ENCODE measurements at places on chromosomes 2 and 18.

DNA sequence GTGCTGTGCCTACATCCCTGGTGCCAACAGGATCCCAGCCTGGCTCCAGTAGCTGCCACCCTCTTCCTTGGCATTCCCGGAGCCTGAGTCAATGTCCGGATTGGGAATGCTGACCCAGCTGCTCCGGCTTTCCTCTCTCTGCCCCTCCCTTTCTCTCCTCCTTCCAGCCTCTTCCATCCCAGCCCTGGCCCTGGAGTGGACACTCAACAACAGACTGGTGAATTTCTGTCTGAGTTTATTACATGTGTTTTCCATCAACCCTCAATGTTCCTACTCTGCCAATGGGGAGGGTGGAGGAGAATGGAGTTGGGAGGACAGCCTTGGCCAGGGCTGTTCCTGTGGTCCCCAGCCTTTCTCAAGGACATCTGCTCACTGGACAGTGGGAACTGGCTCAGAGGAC lies 917 bp upstream of the PRKAG3 start:
- no peak for DNase-seq

DNA sequence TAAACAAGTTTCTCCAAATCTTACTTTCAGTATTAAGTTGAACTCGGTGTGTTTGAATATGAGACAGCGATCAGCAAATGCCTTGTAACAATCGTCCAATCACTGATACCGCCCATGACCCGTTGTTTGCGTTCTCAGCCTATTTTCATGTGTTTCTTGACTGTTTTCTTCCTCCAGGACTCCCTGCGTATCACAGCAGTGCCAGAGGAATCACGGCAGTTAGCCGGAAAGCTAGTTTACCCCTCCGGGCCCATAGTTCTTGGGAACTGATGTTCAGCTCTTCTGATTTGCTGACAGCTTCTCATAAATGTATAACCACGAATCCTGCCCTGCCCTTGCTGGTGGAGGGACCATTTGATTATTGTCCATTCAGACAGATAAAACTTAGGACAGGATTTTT lies 42.2 kb upstream of the TPO start:
- no peak for DNase-seq

- DNase-seq: no peak
Measured at GRCh38 chr2:133652398-133652797, 84.1 kb upstream of the NCKAP5 start.

DNA sequence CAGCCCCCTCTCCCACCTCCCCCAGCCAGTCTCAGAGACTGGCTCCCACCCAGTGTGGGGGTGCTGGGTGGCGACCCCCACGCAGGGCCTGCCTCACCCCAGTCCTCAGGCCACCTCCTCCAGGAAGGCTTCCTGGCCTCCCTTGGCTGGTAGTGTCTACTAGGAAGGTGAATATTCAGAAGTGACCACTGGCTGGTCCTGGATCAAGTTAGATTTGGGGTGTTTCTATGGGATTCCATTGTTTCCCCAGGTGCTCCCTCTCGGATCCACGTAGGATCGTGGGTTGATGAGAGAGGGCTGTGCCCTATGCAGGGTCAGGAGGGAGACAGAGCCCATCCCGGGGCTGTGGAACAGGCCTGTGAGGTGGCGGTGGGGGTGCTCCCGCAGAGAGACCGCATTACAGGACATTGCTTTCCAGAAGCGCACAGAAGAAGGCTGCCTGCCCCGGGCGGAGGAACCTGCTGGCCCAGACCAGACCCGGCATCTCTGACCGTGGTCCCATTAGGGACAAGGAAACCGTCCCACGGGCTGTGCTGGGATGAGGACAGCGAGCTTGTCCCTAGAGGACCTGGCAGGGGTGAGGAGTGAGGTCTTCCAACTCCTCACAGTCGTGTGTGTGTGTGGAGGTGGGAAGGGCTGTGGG lies 3.3 kb downstream of the PDCD1 start:
- no peak for DNase-seq

DNA sequence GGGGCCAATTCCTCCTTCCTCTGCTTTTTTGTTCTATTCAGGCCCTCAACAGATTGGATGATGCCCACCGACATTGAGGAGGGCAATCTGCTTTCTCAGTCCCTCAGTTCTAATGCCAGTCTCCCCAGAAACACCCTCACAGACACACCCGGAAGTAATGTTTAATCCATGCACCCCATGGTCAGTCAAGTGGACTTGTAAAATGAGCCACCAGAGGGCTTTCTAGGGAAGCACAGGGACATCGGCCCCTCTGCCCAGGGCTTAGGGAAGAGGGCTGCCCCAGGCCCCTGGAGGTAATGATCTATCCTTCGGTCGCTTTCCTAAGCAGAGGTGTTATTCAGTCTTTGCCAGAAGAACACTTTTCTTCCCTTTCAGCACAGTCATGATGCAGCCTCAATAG lies 107.4 kb downstream of the PDCL3 start:
- no peak for DNase-seq

- DNase-seq: no peak
Measured at GRCh38 chr2:175842996-175843395, 159.1 kb downstream of the LNPK start.

DNA sequence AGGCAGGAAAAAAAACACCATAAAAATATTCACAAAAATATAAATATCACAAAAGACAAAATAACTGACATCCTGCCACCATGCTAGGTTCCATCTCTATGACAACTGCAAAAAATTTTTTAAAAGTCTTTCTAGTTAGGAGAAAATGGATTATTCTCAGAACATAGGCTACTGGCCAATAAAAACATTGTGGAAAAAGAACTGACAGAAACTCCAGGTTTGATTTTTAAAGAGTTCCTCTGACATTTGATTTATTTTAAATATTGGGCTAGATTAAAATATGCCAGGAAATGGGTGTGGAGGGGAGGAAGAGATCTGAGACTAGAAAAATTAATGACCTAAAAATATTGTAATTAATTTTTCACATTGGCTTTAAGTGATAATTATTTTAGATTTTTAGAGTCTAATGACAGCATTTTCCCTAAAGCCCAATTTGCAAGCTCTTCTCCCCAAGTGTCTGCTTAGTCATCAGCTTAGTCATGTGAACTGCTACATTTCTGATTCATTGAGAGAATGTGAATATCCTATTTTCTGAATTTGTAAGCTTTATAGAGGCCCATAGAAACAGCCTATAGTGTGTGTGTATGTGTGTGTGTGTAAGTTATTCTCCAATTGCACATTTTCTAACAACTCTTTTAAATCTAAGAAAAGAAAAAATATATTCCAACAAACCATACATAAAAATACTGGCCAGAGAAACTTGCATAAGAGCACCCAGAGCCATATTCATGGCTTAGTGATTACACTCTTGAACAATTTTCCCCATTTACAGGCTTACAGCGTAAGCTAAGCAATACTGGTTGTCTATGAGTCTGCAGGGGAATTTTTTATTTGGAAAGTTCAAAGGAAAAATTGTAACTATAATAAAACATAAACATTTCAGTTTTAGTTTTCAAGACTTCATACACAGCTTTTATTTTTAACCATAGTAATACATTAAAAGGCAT lies 48.4 kb downstream of the TMEFF2 start:
- no peak for DNase-seq

DNA sequence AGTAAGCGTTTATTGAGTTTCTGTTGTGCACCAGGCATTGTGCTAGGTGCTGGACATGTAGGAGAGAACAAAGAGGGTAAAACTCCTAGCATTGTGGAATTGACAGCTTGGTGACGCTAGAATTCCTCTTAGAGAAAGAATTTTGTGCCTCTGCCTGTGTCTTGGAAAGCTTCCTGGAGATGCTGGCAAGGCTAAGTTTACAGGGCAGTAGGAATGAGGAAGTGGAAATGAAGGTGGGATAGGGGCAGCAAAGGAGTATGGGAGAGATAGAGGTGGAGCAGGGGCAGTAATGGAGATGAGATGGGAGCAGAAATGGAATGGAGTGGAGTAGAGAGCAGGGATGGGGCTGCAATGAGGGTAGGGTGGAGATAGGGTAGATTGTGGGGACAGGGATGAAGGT lies 29.8 kb downstream of the GPR39 start:
- no peak for DNase-seq

- DNase-seq: no peak
Measured at GRCh38 chr2:17918789-17919188, 40.3 kb downstream of the KCNS3 start.

DNA sequence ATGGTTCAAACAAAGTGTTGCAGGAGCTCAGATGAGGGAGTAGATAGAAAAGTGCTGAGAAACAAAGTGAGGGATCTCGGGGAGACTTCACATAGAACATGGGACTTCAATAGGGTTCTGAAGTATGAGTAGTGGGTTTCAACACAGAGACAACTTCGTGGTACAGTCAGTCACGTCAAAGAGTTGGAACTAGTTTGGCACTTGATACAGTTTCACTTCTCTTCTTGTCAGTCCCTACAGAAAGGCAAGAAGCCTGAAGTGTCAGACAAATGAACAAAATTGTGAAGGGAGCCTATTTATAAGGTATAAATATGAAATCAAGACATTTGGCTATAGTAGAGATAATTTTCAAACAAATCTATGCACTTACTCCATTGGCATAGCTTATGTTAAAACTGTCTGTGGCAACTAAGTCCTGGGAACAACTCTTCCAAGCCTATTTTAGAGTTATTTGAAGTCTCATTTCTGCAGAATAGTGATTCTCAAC lies 338.0 kb downstream of the TDRD15 start:
- no peak for DNase-seq

DNA sequence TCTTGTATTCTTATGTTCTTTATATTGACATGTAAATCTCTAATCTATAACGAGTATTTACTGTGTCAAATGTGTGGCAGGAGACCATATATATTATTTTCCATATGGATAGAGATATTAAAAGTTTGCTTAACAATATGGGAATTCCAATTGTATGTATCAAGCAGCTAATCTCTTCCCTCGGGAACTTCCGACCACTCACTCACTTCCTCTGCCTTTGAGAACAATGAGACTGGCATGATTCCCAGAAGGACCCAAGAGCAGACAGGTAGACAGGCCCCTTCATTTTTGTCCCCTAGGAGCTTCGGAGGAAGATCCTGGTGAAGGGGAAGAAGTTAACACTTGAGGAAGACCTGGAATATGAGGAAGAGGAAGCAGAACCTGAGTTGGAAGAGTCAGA lies 24.1 kb downstream of the PLCD4 start:
- DNase-seq: no peak

GRCh38 chr2:69386360-69386759 lies 667 bp downstream of the GFPT1 start:
- DNase-seq: no peak

GRCh38 chr18:78788161-78788560 lies 191.5 kb upstream of the SALL3 start:
- no peak for DNase-seq

DNA sequence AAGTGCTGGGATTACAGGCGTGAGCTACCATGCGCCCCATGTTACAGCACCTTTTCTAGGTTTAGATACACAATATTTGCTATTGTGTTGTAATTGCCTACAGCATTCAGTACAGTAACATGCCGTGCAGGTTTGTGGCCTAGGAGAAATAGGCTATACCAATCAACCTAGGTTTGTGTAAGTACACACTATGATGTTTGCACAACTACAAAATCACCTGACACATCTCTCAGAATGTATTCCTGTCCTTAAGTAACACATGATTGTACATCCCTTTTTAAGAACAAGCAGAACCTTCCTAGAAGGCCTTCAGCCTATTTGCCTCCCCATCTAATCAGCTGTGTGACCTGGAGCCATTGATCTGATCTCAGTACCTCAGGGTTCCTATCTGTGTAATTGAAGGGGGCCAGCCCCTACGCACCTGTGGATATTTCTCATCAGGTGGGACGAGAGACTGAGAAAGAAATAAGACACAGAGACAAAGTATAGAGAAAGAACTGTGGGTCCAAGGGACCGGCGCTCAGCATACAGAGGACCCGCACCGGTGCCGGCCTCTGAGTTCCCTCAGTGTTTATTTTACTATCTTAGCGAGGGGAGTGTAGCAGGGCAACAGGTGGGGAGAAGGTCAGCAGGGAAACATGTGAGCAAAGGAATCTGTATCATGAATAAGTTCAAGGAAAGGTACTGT lies 18.7 kb upstream of the TMBIM1 start:
- no peak for DNase-seq

DNA sequence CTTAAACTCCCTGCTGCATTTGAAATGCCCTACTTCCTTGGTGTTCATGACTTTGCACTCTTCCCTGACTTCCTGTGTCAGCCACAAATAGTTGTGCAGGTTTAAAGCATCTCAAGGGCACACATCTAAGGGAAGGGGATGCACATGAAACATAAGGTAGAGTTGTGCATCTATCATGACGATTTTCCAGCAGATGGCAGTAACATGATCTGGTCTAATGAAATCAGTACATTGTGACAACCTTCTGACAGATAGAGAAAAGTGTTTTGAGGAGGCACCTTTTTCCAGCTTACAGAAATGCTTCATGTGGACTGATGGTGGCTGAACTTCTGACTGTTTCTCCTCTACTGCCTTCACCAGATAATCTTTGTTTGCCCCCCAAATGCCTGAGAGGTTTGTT lies 238.9 kb downstream of the XIRP2 start:
- DNase-seq: no peak

DNA sequence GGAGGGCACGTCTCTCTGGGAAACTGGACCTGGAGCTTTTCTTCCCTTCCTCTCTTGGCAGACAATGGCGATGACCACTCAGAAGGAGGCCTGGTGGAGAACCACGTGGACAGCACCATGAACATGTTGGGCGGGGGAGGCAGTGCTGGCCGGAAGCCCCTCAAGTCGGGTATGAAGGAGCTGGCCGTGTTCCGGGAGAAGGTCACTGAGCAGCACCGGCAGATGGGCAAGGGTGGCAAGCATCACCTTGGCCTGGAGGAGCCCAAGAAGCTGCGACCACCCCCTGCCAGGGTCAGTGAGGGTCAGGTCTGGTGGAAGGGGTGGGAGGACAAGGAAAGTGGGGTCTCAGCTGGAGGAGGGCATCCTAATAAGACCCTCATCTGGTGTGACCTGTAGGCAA lies 27.3 kb downstream of the IGFBP2 start:
- DNase-seq: no peak

GRCh38 chr18:30056528-30056927 lies 986.0 kb downstream of the DSC3 start:
- no peak for DNase-seq

GRCh38 chr2:74079522-74080341 lies 68.0 kb downstream of the BOLA3 start:
- DNase-seq: no peak

DNA sequence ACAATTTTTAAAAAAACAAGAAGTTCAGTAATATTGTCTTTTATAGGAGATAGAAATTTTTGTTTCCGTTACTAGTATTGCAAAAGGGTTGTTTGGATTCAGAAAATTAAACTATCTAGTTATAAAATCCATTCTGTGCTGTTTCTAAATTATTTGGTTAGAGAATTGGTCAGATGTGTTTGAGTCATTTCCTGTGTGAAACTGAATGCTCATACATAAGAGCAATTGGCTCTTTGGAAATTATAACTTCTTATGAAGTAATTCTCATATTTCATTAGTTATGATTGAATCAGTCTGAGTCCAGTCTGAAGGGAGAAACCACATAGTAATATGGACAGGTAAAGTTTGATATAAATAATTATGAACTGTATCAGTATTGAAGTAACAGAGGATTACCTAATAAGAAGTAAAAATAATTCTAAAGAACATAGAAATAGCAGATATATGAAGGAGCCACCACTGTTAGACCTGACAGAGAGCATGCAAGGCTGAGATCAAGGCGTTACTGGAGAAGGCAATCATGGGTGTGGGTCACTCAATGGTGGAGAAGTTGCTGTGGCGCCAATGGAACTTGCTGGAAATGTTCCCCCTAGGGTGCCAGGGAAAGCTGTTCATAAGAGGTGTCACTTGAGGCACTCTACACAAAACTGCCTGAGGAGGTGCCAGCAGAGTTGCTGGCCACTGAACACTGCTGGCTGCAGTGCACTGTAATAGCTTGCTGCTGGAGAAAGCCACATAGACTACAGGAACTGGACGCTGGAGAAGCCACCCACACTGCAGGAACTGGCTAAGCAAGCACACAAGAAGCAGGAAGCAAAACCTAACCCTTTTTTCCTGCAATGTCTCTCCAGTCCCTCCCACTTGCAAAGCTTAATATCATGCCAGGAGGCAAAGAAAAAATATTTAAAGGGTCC lies 18.0 kb upstream of the FAP start:
- no peak for DNase-seq
